ENCODE measurements at places on chromosomes 5 and 9.

DNA sequence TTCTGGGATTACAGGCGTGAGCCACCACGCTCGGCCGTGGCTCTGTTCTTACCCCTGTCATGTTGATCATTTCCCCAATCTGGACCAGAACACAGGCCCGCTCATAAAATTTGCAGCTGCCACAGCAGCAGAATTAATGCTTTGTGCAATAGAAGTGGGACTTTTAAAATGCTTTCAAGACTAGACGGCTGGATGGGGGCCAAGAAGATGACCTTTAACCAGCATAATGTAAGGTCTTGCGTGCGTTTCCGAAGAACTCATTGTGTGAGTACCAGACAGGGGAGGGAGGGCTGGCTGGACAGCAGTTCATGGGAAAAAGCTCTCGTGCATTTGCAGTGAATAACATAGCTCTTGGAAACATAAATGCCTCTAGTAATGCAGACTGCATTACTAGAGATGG is 3.5 kb upstream of the WDR38 start:
- no peak for DNase-seq

- DNase-seq = no peak
These were observed 258.7 kb upstream of the CLINT1 start for GRCh38 chr5:158117467-158118160.

- DNase-seq = no peak
These were observed 41.3 kb downstream of the RECK start for GRCh38 chr9:36078051-36078450.

DNA sequence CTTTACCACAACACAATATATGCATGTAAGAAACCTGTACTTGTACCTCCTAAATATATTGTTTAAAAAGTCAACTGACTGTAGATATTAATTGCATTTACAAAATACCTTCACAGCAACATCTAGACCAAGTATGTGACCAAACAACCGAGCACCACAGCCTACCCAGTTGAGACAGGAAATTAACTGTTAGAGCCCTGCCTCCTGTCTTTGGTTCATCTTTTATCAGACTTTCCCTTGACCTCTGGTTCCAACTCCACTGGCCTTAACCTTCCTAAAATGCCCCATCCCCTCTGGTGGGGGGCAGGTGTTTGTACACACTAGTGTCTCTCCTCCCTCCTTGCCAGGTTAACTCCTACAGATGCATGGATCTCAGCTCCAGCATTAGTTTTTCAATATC is 155.0 kb upstream of the PANK3 start:
- DNase-seq = no peak

- no peak for DNase-seq
These were observed 168.1 kb upstream of the DMRT1 start for GRCh38 chr9:673264-673965.

- no peak for DNase-seq
These were observed 105.5 kb upstream of the ZNF462 start for GRCh38 chr9:106757514-106757913.

DNA sequence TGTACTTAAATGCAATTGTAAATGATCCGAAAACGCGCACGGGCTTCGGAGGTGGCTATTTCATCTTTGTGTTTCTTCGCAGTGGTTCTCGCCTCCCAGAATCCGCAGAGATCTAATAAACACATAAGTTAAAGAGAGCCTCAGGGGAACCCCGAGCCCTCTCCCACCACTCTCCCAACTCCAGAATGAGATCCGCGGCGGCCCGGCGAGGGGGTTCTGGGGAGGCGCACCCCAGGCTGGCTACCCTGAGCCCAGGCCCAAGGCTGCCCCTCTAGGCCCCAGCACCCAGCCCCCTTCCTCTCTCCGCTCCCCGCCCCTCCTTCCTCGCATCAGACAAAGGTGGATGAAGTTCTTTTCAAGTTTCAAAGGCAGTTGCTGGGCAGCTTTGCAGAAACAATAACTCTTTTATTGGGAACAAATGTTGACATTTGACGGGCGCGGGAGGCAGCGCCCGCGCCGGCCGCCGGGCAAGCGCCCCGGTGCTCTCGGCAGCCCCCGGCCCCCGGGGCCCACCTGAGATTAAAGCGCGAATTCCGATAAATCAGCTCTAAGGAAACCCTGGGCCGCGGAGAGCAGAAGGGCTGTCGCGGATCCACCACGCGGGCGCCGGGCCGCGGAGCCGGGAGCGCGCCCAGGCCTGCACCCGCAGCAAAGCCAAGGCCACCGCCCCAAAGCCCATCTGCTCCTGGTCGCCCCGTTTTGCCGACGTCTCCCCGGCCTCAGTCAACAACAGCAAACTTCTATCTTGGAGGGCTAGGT is 8.4 kb downstream of the IRX2 start:
- DNase-seq = no peak

GRCh38 chr5:146103594-146103993 is 1.8 kb downstream of the PLAC8L1 start:
- no peak for DNase-seq

DNA sequence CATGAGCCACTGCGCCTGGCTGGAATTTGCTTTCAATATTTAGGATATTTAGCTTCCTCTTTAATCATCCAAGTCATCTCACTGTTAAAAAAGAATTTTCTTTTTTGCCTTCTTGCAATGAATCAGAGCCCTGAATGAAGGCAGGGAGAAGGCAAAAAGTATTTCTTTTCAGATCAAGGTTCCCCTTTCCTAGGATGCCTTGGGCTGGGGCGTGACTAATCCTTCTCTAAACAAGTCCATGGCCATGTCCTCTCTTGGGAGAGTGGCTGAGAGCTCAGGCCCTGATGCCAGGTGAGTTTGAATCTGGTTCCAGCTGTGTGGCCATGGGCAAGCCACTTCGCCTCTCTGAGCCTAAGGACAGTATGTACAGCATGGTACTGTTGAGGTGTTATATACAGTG is 84.8 kb upstream of the NEURL1B start:
- DNase-seq = no peak

GRCh38 chr5:178469011-178469974 is 120.9 kb downstream of the COL23A1 start:
- no peak for DNase-seq

DNA sequence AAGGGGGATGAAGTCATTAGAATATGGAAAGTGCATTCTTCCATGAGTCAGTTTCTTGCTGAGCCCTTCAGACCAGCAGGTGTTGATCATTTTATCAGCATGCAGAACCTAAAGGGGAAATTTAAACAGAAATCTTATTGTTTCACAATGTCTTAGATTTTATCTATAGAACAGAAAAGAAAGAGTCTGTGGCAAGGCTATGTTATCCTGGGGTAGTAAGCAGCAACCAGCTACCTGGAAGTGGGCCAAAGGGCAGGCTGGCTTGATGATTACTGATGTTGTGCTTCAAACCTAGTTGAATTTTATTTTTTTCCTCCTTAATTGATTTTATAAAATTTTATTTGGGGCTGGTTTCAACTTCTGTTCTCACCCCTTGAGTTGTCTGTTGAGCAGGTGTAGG is 101.5 kb downstream of the LRRC70 start:
- no peak for DNase-seq

DNA sequence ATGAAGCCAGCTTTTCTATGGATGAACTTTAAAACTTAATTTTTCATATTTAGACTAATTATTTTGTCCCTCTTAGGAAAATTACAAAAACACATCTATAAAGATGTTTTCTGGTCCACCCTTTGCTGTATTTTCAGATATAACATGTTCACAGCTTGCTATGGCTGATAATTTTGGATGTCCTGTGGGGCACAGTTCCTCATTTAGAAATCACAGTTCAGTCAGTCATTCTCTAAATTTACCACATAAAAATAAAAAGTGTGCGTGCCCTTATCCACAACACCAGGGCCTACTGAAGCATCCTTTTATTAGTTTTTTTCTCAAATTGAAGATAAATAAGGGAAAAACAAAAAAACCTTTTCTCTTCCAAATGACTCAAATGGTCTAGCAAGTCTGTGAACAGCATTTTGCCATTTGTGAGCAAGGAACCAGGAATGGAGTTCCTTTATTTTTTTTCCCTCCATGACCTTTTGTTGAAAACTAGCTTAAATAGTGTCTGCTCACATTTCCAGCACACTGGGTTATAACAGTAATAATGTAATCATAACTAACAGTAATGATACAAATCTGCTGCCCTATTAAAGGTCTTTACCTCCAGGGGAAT is 87.1 kb downstream of the CEMIP2 start:
- no peak for DNase-seq

DNA sequence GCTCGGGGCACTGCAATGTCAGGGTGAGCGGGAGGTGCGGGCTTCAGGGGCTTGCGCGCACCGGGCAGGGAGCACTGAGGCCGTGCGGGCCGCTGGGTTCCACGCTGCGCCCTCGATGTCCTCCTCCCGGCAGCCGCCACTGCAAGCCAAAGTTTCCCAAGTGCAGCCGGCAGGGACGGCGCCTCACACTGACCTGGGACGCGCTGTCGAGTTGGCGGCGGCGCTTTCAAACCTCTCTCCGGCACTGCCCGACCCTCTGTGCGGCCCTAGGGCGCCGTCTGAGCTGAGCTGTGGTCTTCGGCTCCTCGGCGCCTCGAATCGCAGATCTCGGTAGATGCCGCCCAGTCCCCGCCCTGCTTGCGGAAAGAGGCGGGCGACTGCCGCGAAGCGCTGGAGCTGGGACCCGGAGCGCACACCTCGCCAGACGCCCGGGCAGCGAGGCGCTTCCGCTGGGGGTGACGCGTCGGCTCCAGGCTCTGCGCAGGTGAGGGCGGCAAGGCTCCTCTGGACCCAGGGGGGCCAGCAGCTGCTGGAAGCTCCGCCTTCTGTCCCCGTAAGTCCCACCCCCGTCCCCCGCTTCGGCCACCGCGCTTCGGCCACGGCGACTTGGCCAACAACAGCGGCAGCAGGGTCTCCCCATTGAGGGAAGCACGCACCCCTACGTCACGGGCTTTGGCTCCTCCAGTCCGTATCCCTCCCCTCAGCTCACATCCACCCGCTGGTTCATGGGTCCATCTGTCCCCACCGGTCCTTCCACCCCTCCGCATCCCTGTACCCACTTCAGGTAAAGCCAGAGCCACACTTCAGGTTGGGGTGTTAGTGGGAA is at the start of gene ANKRD34B:
Gene ANKRD34B (minus strand): TSS at position 320 of the 826 bp plus-strand sequence. CDS start 10,261 bp downstream, outside the sequence.
- DNase-seq = peak; percentile 63

GRCh38 chr5:142491270-142491669 is 166.4 kb upstream of the SPRY4 start:
- DNase-seq = no peak

DNA sequence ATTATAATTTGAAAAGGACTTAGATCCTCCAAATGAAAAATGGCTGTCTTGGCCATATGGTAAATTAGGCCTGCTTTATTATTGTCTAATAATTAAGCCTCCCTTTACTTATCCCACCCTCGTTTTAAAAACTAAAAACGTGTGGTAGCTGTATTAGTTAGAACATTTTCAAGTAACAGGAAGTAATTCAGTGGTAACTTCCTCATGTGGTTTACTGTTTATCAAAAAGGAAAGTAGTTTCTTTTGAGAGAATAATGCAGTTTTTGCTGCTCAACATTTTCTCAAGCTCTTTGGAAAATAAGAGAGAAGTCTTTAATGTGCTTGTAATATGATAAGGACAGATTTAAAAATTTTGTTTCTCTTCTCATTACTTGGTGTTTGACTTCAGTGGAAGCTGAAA is 26.0 kb downstream of the ZCCHC7 start:
- no peak for DNase-seq

DNA sequence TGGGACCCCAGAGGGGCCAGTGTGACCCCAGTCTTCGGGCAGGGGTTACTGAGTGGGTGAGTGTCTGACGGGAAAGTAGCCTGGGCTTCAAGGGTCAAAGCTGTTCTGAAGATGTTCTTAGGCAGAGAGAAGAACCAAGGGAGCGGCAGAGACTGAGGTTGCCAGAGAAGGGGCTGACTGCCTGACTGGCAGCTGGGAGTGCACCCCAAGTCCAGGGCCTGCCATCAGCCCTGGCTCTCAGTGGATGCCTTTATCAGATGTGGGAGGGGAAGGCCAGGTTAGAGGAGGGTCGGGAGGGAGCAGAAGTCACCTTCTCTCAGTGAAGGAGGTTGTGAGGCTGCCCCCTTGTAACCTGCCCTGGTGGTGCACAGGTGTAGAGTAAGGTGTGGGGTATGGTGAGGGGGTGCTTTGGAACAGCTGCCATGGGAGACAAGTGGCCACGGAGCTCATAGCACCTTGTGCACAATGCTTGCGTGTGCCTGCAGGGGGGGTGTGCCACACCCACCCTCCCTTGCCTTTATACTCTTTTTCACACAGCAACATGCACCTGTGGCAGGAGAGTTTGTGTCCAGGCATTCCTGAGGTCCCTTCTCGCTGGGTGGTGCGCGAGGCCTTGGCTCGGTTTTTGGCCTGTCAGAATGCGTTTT is 18.9 kb downstream of the RALGPS1 start:
- DNase-seq = no peak

DNA sequence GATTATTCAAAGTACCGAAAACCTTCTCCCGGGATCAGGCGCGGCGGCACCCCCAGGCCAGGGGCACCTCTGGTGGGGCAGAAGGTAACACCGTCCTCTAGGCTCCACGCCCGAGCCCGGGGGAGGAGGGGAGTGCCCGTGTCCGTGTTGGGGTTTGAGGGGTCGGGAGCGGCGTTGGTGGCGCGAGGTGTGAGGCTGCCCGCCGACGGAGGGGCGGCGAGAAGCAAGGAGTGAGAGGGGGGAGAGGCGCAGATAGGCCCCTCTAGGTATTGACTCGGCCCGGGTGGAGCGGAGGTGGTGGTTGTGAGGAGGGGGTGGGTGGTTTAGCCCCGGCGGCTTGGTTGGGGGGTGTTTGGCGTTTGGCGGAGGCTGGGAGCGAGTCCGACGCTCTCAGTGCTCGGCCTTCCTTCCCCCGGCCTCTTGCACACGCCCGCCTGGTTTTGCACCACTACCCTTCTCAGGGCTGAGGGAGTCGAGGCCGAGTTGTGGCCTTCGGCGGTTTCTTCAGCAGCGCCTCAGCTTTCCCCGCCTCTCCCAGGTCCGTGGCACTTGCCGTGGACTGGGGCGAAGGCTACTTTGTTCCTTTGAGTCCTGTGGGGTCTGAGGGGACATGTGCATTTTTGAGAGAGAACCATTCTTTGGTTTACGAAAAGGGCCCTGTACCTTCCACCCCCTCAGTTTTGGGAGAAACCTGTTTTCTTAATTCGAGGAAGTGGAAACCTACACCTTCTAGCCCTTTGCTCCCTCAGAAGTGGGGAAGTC is 450 bp downstream of the GPBP1 start:
- peak; percentile 51 for DNase-seq

- DNase-seq = no peak
These were observed 104.7 kb downstream of the GPR21 start for GRCh38 chr9:123138163-123138562.

DNA sequence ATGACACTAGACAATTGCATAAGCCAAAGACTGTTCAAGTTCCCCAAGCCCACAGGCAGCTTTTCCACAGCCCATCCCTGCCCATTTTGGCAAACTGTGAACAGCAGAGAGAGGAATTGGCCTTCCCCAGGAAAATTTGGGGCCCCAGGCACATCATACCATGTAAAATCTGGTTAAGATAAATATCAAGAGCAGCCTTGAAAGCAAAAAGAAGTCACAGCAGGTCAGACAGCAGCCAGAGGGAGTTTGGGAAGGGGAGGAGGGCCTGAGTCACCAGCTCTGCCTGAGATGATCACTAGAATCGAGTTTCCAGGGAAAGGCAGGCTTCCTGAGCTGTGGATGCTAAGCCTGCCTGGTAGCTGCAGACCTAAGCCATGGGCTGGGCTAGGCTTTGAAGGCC is 179.2 kb downstream of the RFK start:
- DNase-seq = no peak

DNA sequence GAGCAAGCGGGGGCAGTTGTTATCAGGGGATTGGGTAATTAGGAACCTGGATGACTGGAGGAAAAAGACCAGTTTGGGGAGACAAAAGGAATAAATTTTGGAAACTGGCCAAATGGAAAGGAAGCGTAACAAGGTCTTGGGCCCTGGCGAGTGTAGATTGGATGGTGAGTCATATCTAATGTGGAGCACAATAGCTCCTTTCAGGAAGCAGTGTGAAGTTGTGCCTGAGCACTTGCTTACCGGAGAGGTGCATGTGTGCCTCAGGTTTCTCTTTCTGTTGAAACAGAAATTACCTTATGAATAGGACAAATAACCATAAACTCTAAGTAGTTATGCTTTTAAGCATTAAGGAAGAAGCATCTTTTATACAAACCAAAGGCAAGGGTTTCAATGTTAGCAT is 176.4 kb downstream of the KIF4B start:
- DNase-seq = no peak

Measured in activated CD8-positive, alpha-beta T cell treated with anti-CD3 and anti-CD28 coated beads, Interleukin-2, amount 10 ng/mL, durations not matched to agents 7 days and 5 days (primary cell).